Activated naive CD4-positive, alpha-beta T cell treated with anti-CD3 and anti-CD28 coated beads, Interleukin-2, amount 50 U/mL, for 72 hours (primary cell): ENCODE measurements at places on chromosomes 1 and 21. TPM values are rescaled to one million over a fixed set of nuclear protein-coding genes. Genes with fewer than 3 reads are reported as not detected.

The KCNJ6 gene
- not detected for total RNA-seq

The SMYD3 gene
- 30.1 TPM for total RNA-seq

The TDRD10 gene
- total RNA-seq = not detected

The WNT2B gene
- total RNA-seq = 0.16 TPM

The IFI6 gene
- total RNA-seq = 55.4 TPM
